ENCODE measurements at places on chromosomes 1 and 21.

GRCh38 chr1:33060579-33061083 lies 20.3 kb upstream of the AZIN2 start:
- H3K27me3 ChIP-seq, result peaks cover 9% of the 10 kb centered on the region
- no peak overlapping the region for H3K27ac ChIP-seq
- no peak for DNase-seq
- H3K4me3 ChIP-seq, result no peak overlapping the region
- H3K36me3 ChIP-seq, result peaks cover 13% of the 10 kb centered on the region

DNA sequence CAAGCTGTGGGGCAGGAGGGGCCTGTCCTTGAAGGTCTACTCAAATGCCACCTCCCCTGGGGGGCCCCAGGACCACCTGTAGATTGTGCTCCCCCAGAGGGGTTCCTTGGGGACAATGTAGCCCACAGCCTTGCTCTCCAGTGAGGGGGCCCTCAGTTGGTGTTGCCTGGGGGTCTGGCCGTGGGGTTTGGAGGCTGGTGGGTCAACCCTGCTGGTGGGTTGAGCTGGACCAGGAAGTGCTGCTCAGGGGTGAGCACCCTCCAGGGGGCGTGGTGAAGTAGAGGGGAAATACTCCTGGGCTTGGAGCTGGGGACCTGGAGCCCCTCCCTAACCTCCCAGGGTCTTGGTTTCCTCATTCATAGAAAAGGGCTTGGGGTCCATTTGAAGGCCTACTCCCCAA lies 143.6 kb upstream of the WNT4 start:
- H3K36me3 ChIP-seq, result no peaks in the 10 kb centered on the region
- DNase-seq, result no peak
- peaks cover 2% of the 10 kb centered on the region for H3K27me3 ChIP-seq
- H3K4me3 ChIP-seq, result no peak overlapping the region
- no peaks in the 10 kb centered on the region for H3K4me1 ChIP-seq

- H3K27me3 ChIP-seq, result no peaks in the 10 kb centered on the region
- H3K4me1 ChIP-seq, result peaks cover 15% of the 10 kb centered on the region
- no peak overlapping the region for H3K27ac ChIP-seq
- peak; percentile 71 for DNase-seq
- no peak overlapping the region for H3K4me3 ChIP-seq
Observed at GRCh38 chr1:110412576-110412975, 5.1 kb upstream of the LAMTOR5 start.

DNA sequence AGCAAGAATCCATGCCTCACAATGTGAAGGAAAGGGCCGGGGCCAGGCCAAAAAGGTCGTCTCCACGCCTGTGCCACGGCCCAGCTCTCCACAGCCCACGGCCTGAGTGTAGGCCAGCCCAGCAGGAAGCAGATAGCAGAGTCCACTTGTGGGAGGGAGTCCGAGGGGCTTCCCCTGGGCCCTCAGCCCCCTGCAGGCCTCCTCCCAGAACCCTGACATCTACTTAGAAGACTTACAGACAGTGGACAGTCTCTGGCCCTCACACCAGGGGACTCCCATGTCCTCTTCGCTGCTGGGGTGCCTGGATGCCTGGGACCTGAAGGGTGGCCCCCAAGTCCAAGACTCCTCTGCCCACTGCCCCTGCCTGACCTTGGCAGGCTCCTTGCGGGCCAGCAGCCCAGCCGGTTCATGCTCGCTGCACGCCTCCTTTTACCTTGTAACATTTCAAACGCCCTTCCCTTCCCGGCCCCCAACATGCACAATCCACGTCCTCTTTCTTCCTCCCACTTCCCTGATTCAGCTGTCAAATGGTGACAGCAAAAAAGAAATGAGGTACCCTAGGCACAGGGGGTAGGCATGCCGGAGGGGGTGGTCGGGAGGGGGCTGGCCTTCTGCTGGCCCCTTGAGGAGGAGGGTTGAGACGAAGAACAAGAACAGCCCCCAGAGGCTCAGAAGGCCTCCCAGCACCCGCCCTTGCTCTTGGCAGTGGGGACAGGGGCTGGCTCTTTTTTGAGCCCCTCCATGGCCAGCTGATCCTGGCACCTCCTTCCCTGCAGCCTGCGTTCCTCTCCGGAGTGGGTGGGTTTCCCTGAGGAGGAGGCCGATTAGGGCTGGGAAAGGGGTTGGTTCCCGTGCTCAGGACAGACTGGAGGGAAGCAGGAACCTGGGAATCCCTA lies 997 bp upstream of the PTPN7 start:
- no peak for DNase-seq
- H3K4me1 ChIP-seq, result peaks cover 90% of the 10 kb centered on the region
- peak overlapping the region; percentile 97 for H3K27ac ChIP-seq
- peak overlapping the region; percentile 95 for H3K4me3 ChIP-seq

DNA sequence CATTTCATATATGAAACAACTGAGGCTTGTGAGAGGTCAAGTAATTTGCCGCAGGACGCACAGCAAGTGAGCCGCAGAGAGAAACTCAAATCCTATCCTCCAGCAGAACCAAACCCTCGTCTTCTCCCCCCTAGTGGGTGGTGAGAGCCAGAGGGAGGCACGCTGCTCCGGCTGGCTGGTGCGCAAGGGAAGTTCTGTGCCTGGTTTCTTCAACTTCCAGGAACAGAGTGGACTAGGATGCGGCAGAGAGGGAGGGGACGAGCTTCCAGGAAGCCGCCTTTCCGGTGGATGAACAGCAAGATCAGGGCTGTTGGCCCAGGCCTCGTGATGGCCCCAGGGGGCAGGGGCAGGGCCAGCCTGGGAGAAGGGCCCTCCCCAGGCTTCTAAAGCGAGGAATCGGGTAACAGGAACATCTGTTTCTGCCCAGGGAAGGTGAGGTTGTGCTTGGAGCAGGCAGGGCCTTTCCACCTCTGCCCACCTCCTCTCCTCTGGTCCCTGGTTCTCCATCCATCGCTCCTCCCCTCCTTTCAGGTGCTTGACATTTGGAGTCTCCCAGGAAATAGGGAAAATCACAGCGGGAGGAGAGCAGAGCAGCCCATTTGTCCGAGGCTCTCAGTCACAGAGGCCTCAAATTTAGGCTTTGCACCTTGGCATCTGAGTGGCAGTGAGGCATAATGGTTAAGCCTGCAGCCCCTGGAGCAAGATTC lies 16.8 kb upstream of the PDIK1L start:
- peaks cover 9% of the 10 kb centered on the region for H3K4me1 ChIP-seq
- H3K27me3 ChIP-seq, result peaks cover 37% of the 10 kb centered on the region
- no peak overlapping the region for H3K27ac ChIP-seq
- DNase-seq, result no peak

GRCh38 chr1:202145068-202145743 lies 669 bp upstream of the ARL8A start:
- peaks cover 38% of the 10 kb centered on the region for H3K4me1 ChIP-seq
- H3K27ac ChIP-seq, result peak overlapping the region; percentile 75
- DNase-seq, result no peak
- peaks cover 29% of the 10 kb centered on the region for H3K36me3 ChIP-seq
- peak overlapping the region; percentile 71 for H3K4me3 ChIP-seq

DNA sequence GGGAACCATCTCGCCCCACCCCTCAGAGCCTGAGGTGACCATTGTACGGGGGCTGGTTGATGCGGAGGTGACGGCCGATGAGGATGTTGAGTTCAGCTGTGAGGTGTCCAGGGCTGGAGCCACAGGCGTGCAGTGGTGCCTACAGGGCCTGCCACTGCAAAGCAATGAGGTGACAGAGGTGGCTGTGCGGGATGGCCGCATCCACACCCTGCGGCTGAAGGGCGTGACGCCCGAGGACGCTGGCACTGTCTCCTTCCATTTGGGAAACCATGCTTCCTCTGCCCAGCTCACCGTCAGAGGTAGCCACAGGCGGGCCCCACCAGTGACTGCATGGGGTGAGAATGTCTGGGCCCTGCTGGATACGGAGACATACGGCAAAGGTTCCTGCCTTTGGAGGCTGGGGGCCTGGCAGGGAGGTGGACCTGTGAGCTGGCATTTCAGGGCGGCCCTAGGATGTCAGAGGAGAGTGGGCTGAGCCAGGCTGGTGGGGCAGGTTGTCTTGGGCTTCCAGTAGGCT lies 98.5 kb downstream of the TRIM11 start:
- DNase-seq, result no peak
- H3K4me1 ChIP-seq, result no peaks in the 10 kb centered on the region
- H3K27me3 ChIP-seq, result no peaks in the 10 kb centered on the region
- H3K36me3 ChIP-seq, result peaks cover 3% of the 10 kb centered on the region
- no peak overlapping the region for H3K4me3 ChIP-seq
- no peak overlapping the region for H3K27ac ChIP-seq

DNA sequence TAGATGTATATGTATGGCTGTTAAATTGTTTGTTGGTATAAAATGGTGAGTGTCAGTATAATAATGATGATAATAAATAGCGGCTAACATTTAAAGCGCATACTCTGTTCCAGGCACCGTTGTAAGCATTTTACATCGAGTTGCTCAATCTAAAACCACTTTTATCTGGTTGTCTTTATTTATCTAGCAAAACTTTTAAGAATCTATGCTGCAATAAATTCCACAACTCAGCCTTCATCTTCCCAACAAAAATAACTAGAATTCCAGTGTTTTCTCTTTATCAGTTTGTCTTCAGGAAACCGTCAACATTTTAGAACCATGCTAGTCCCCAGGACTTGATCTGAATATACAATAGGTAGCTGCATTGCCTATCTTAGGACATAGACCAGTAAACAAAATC lies 19.3 kb upstream of the SLC16A1 start:
- H3K4me1 ChIP-seq, result no peaks in the 10 kb centered on the region
- DNase-seq, result no peak
- H3K27ac ChIP-seq, result no peak overlapping the region
- H3K27me3 ChIP-seq, result no peaks in the 10 kb centered on the region

GRCh38 chr21:36859744-36860501 lies 106.5 kb downstream of the HLCS start:
- H3K27me3 ChIP-seq, result no peaks in the 10 kb centered on the region
- peak overlapping the region; percentile 62 for H3K27ac ChIP-seq
- H3K36me3 ChIP-seq, result peaks cover 2% of the 10 kb centered on the region
- H3K4me1 ChIP-seq, result peaks cover 31% of the 10 kb centered on the region
- no peak overlapping the region for H3K4me3 ChIP-seq

DNA sequence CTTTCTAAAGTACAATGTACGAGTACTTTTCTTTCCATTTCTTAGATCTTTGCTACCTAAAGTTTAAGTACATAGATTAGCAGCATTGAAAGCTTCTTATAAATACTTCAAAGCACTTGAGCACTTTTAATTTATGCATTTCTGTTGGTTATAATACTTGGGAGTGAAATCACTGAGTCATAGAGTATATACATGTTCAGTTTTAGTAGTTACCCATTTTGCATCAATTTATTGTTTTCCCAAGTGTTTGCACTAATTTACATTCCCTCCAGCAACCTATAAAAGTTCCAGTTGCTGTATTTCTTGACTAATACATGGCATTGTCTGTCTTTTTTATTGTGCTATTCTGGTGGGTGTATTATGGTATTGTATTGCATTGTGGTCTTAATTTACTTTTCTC lies 20.3 kb downstream of the PRKAA2 start:
- no peaks in the 10 kb centered on the region for H3K4me1 ChIP-seq
- H3K27ac ChIP-seq, result no peak overlapping the region
- H3K27me3 ChIP-seq, result peaks cover 3% of the 10 kb centered on the region
- no peak overlapping the region for H3K4me3 ChIP-seq

GRCh38 chr1:184033711-184034167 lies 3.8 kb downstream of the COLGALT2 start:
- peaks cover 71% of the 10 kb centered on the region for H3K27me3 ChIP-seq
- no peak overlapping the region for H3K27ac ChIP-seq
- no peak for DNase-seq
- no peak overlapping the region for H3K4me3 ChIP-seq

DNA sequence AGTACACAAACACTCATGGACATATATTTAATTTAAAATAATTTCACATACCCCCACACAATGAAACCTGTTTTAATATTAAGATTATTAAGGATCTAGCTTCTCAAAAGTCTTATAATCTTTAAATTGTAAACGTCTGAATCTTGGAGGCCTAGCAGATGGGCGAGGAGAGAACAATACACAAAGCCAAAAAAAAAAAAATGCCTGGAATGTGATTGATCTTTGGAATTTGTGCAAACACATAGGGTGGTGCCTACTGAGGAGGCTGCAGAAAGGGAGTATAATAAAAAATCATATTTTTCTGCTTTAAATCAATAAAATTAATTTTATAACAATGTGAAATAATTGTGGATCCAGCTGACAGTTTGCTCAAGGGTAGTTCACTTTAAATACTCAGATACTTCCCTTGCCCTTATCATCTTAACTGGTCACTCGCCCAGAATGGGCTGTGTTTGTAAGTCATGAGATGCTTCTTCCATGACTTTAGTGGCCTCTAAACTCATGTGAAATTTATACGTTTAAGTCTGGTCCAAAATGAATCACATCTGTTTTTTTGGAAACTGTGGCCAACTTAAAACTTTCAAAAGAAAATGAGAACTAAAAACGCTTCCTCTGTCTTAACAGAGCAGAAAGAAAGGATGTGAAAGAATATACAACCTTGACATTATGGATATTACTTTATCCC lies 802.8 kb upstream of the CXADR start:
- no peak for DNase-seq
- no peaks in the 10 kb centered on the region for H3K27me3 ChIP-seq
- H3K4me3 ChIP-seq, result no peak overlapping the region
- no peaks in the 10 kb centered on the region for H3K36me3 ChIP-seq
- no peaks in the 10 kb centered on the region for H3K4me1 ChIP-seq

- DNase-seq, result peak; percentile 92
- peak overlapping the region; percentile 67 for H3K4me3 ChIP-seq
Observed at GRCh38 chr1:203289281-203289981, 15.9 kb upstream of the BTG2 start.

DNA sequence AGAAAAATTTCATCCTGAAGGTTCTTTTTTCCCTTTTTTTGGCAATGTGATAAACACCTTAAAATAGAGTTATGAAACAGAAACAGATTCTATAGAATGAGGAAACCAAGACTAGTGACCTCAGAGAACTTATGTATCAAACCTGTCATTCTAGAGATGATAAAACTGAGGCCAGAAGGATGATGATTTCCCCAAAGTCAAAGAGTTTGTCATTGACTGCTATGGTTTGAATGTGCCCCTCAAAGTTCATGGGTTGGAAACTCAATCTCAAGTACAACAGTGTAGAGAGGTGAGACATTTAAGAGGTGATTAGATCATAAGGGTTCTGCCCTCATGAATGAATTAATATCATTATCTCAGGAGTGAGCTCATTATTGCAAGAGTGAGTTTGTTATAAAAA lies 13.7 kb upstream of the BEND5 start:
- H3K27ac ChIP-seq, result no peak overlapping the region
- no peaks in the 10 kb centered on the region for H3K36me3 ChIP-seq
- peaks cover 8% of the 10 kb centered on the region for H3K4me1 ChIP-seq
- H3K4me3 ChIP-seq, result no peak overlapping the region
- no peak for DNase-seq
- no peaks in the 10 kb centered on the region for H3K27me3 ChIP-seq

GRCh38 chr21:43783098-43783700 lies 6.2 kb upstream of the RRP1 start:
- no peak for DNase-seq
- H3K4me3 ChIP-seq, result no peak overlapping the region
- no peak overlapping the region for H3K27ac ChIP-seq

DNA sequence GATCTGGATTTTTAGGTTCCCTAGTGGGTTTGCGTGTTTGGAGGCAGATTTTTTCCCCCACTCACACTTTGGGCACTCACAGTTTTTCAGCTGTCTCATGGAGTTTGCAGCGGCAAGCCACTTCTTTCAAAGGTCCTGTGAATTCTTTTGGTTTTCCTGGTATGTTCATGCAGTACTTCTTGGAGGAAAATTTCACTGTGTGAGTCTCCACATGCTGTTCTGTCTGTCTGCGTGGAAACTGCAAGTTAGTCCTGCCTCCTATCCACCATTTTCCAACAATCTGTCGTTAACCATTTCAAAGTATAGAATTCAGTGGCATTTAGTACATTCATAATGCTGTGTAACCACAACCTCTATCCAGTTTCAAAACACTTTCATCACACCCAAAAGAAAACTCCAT lies 793 bp upstream of the FMO1 start:
- no peaks in the 10 kb centered on the region for H3K36me3 ChIP-seq
- no peak overlapping the region for H3K4me3 ChIP-seq

Data from activated CD4-positive, alpha-beta T cell treated with anti-CD3 and anti-CD28 coated beads, Interleukin-2, amount 10 ng/mL, durations not matched to agents 7 days and 5 days (primary cell).